ENCODE measurements at places on chromosomes 6 and 20.

- no peak for DNase-seq
These were observed 365.7 kb upstream of the EPHA7 start for GRCh38 chr6:93784794-93785693.

DNA sequence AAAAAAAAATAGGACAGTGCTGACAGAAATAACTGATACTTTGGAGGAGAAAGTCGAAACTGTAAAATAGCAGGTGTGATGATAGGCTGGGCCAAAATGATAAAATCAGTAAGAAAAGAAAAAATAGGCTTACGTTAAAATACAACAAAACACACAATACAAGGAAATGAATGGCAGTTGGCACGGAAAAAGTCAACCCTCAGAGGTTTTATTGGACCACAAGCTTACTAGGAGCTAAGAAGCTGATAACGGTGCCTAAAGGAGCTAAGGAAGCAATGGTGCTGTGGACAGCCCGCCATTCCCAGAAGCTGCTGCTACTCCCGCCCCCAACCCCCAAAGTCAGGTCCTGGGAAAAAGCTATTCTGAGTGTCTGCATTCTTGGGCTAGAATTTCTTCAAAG is 55.9 kb upstream of the RNF146 start:
- no peak for DNase-seq

DNA sequence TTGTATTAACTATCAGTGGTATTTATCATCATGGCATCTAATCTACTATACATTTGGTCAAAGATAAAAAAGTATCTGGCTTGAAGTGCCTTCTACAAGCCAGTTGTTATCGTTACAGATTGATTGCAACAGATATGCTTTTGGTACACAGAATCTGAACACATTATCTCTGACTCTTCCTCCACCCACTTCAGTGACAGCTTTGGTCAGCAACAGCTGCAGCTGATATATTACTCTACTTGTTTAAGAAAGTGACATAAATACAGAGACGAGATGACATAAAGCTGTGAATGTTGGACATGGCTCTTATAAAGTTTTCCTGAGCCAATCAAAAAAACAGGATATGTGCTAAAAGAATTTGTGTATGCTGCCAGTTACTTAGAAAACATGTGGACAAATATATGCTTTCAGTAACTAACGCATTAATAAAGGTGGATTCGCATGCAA is 77.6 kb downstream of the HIVEP2 start:
- no peak for DNase-seq

DNA sequence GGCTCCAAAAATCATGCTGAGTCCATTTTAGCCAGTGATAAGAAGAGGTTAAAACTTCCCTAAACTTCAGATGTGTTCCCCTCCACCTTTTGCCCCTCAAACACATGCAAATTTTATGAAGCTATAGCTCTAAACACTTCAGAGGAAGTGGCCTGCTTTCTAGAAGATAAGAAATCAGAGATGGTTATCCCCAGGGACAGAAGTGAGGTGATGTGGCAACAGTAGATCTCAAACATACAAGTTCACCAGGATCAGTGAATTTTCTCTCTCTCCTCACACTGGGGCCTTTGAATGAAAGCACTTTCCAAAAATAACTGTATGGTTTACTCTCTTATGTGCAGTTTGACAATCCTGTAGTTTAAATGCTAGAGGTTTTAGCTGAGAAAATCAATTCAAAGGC is 332.0 kb downstream of the BTBD9 start:
- DNase-seq: no peak

- no peak for DNase-seq
These were observed 529.1 kb upstream of the CITED2 start for GRCh38 chr6:139903411-139904157.
